ENCODE measurements at places on chromosomes 11 and 22.

GRCh38 chr11:12045914-12046635, 37.6 kb upstream of the DKK3 start:
- DNase-seq = no peak

- no peak for DNase-seq
These were observed 38.5 kb downstream of the IGHMBP2 start for GRCh38 chr11:68942095-68942620.

GRCh38 chr11:64239662-64240434, 1.0 kb upstream of the FKBP2 start:
- no peak for DNase-seq

GRCh38 chr11:19436932-19437331, 196.2 kb upstream of the E2F8 start:
- no peak for DNase-seq

All from fibroblast of upper back skin (primary cell).